Panc1 (cell line): ENCODE measurements at places on chromosomes 11 and 22. TPM values are rescaled to one million over a fixed set of nuclear protein-coding genes. Genes with fewer than 3 reads are reported as not detected.

- DNase-seq = no peak
Observed at GRCh38 chr11:66523611-66524010, 13.2 kb downstream of the BBS1 start.

DNA sequence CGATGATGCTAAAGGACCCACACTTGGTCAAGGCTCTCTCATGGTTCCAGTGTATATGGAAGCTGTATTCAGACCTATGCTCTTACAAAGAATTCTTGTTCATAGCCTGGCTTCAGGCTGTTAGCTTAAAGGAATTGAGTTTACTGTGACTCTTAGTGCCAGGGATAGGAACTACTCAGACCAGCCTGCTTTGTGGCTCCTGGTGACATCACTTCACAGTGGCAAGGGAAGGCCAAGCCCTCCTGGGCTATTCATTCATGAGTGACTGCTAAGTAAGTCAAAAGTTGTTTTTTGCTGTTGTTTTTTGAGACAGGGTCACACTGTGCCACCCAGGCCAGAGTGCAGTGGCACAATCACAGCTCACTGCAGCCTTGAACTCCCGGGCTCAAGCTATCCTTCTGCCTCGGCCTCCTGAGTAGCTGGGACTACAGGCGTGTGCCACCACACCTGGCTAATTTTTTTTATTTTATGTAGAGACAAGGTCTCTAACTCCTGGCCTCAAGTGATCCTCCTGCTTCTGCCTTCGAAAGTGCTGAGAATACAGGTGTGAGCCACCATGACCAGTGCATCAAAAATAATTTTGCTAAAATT lies 9.6 kb downstream of the ART5 start:
- no peak for DNase-seq

DNA sequence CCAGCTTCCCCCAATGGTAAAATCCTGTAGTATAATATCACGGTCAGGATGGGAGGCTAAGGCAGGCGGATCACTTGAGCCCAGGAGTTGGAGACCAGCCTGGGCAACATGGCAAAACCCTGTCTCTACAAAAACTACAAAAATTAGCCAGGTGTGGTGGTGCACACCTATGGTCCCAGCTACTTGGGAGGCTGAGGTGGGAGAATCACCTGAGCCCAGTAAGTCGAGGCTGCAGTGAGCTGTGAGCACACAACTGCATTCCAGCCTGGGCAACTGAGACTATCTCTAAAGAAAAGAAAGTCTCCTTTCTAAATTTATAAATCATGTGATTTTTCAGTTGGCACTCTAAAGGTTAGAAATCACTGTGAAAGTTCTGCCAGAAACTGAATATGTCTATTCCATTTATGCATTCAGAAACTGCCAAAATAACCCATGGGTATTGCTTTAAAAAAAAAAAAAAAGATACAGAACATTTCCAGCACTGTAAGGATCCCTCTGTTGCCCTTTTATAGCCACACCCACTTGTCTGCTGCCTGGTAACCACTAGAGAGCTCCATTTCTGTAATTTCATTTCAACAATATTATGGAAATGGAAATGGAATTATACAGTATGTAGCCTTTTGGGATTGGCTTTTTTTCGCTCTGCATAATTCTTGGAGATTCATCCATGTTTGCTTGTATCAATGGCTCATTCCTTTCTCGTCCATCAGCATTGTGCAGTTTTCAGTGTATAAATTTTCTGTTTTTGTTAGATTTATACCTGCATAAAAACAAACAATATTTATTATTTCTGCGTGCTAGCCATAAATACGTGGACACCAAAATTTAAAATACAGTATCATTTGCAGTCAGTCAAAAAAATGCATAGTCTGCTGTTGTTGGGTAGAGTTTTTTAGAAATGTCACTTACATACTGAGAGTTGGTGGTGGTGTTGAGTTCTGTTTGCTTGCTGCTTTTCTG lies 9.4 kb downstream of the CDC45 start:
- DNase-seq = no peak

DNA sequence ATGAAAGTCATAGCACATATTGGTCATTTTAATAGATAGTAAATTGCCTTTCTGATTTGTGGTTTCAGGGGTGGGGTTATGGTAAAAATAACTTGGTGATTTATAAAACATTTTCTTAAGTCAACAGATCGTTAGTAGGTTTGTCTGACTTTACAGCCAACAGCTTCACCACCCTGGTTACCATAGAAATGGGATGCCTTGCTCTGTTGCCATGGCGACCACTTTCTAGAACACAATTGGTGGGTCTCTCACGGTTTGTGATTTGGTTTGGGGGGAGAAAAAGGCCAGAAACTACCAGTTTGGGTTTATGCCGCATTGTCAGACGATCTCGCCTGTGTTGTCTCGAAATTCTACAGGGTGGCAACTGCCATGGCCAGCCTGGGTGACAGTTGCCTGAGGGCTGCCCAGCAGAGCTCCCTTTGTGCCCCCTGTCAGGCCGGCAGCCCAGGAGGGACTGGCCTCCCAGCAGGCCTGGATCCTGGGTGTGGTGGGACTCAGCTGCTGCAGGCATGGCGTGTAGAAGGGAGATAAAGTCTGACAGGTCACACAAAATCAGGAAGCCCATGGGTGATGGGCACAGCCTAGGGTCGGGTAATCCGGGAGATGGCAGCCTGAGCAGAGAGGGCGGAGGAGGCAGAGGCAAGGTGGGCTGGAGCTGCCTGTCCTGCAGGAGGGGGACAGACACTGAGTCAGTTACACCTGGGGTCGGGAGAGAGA lies 30.9 kb downstream of the KCNC1 start:
- DNase-seq = no peak

The APOBEC3H gene
- not detected for total RNA-seq

The HEPN1 gene
- total RNA-seq = not detected

The CCDC188 gene
- total RNA-seq = not detected

The CYTH4 gene
- total RNA-seq = 1.3 TPM

DNA sequence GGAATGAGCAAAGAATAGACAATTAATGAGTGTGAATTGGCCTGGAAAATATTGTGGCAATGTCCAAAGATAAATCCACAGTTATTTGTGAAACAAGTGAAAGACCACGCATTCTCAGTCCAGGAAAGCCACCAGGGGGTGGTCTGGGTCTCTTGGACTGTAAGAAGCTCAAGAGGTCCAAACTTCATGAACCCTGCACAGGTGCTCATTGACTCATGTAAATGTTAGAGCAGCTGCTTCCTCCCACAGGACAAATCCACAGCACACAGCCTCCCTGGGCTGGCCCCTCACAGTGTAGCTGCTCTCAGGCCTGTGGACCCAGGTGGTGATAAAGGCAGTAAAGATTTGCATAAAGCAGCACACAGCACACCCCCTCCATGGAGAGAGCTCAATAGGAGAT lies 114.0 kb downstream of the ZNF280B start:
- DNase-seq = no peak

DNA sequence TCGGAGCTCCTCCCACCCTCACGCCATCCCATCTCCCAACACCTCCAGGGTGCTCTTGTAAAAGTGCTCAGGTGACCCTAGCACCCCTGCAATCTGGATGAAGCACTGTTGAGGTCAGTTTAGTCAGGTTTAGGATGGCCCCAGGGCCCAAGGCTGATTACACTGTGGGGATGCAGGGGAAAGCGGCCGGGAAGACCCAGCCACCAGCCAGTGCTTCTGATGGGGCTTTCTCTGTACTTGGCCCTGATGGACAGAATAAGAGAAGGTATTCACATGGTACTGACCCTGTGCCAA lies 28.7 kb downstream of the TPBGL start:
- no peak for DNase-seq

- DNase-seq = no peak
Observed at GRCh38 chr22:23789638-23790037, 2.9 kb downstream of the SMARCB1 start.

The ART1 gene
- total RNA-seq = not detected

DNA sequence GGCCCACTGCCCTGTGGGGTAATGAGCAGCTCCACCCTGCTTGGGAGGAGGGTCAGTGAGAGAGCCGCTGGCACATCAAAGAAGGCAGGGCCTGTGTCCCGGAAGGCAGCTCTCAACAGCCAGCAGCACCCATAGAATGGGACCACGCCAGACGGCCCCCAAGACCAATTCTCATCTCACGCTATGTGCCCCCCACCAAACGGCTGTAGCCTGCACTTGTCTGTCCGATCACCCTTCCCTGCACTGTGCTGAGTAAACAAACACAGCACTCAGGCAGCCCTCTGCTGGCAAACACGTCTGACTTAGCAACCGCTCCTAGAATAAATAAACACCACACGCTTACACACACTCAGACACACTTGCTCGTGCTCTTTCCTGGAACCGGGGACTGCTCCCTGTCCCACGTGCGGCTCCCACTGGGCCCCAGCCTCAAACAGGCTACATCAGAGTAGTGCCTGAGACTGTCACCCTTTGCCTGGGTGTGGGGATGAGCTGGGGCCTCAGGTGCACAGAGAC lies 53.2 kb upstream of the CDON start:
- DNase-seq = peak; percentile 8

The LRRC55 gene
- total RNA-seq = not detected

GRCh38 chr11:113806406-113806805 lies 26.8 kb downstream of the CLDN25 start:
- DNase-seq = no peak

DNA sequence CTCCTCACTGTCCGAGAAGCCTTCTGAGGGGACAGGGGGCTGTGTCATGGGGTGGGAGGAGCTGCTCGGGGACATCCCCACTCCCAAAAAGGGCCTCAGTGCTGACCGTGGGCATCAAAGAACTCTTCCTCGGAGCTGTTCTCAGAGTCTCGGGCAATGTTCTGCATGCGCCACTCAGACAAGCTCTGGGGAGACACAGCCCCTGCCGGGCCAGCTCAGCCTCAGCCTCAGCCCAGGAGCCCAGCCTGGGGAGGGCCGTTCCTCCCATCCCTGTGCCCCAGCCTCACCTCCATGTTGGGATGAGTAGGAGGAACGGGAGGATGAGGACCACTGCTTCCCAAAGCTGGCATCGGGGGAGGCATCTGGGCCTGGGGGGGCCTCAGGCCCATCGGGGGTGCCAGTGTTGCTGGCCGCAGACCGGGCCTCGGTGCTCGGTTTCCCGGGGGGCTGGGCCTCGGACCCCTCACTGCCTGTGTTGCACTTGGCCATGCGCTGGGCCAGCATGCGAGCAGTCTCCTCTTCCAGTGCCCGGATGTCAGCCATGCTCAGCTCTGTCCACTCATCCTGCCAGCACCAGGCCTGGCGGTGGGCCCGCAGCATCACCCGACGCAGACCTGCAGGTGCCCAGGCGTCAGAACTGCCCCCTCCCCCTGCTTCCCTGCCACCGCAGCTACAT lies 5.2 kb downstream of the PITPNM1 start:
- no peak for DNase-seq

- no peak for DNase-seq
Observed at GRCh38 chr11:92406472-92406871, 181.9 kb downstream of the FAT3 start.

- no peak for DNase-seq
Observed at GRCh38 chr11:111206472-111206871, 39.1 kb upstream of the POU2AF2 start.

DNA sequence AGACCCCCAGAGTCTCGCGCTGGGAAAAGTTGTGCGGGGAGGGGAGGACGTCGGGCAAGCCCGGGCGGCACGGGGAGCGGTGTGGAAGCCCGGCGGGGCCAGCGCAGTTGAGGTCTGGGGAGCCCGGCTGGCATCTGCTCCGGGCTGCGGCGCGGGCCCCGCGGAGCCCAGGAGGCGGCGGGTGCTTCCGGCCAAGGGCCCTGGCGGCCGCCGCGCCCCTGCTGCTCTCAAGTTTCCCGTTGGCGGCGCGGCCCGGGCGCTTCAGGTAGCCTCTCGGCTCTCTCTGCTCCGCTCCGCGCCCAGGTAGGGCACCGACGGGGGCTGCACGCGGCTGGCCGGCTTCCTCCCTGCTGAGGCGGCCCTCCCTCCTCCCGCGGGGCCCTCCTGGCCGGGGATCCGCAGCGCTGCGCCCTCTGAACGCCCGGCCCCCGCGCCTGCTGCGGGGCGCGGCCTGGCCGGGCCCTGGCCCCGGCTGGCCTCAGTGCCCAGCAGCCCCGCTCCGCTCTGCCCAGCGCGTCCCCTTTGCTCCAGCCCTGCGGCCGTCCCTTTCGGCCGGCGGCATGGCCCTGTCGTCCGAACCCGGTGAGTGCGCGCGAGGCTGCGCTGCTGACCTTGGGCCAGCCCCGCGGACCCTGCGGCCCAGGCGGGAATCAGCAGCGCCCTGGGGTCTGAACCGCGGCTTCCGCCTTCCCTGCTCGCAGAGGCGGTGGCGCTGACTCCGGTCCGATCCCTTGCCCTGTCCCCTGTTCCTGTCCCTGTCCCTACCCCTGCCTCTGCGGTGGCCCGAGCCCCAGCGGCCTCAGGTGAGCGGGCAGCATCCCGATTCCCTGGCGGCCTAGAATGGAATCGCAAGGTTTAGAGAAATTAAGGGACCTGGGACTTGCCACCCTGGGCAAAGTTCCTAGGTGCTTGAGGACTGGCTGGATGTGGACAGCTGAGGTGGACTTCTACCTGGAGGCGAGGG lies 4.3 kb upstream of the AMPD3 start:
- no peak for DNase-seq

DNA sequence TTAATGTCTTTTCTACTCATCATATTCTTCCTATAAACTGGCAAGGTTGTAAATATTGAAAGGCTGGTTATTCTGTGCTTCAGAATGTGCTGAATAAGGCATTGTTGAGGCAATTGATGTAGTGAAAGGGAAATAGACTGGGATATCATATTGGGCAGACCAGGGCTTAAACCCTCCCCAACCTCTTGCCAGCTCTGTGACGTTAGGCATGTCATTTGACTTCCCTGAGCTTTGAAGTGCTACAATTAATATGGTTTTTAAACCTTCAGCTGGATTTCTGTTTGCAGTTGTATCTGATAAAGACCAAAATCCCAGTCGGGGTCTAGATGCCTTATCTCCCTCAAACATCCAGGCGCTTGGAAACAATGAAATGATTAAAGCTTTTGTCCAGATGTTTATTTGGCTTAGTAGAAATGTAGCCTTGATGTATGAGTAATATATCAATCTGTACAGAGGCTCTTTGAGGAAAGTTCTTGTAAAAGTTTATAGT lies 208.1 kb downstream of the DBX1 start:
- DNase-seq = no peak

The TMEM191C gene
- 2.9 TPM for total RNA-seq
